NCI-H510A treated with DMSO at 0.1 percent for 48 hours (cell line): ENCODE measurements at places on chromosomes 13 and 19.
A peak's percentile ranks its signal among the peaks of the same experiment; 100 is the strongest.

- DNase-seq = no peak
Observed at GRCh38 chr19:12995596-12996405, 526 bp downstream of the NFIX start.

- DNase-seq = no peak
Observed at GRCh38 chr13:30898678-30899241, 7.3 kb upstream of the MEDAG start.

- no peak for DNase-seq
Observed at GRCh38 chr13:36674337-36675212, 755 bp downstream of the SERTM1 start.

GRCh38 chr13:48535766-48536165 is 2.9 kb upstream of the RCBTB2 start:
- no peak for DNase-seq

DNA sequence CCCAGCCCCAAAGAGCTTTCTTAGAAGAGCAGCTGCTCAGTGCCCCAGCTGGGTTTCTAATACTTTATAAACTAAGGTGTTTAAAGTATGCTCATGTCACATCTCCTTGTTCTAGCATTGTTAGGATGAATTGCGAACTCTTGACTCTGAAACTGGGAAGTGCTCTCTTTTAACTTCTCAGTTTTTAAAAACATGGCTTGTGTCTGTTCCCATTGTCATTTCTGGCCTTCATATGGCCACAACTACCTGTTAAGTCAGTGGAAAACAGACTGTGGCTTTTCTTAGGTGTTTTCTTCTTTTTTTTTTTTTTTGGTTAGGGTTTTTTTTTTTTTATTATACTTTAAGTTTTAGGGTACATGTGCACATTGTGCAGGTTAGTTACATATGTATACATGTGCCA is 164.7 kb downstream of the KCNRG start:
- no peak for DNase-seq

- no peak for DNase-seq
Observed at GRCh38 chr19:51737924-51738323, 13.8 kb downstream of the FPR1 start.

- DNase-seq = no peak
Observed at GRCh38 chr19:10683064-10683426, 18.2 kb upstream of the QTRT1 start.

DNA sequence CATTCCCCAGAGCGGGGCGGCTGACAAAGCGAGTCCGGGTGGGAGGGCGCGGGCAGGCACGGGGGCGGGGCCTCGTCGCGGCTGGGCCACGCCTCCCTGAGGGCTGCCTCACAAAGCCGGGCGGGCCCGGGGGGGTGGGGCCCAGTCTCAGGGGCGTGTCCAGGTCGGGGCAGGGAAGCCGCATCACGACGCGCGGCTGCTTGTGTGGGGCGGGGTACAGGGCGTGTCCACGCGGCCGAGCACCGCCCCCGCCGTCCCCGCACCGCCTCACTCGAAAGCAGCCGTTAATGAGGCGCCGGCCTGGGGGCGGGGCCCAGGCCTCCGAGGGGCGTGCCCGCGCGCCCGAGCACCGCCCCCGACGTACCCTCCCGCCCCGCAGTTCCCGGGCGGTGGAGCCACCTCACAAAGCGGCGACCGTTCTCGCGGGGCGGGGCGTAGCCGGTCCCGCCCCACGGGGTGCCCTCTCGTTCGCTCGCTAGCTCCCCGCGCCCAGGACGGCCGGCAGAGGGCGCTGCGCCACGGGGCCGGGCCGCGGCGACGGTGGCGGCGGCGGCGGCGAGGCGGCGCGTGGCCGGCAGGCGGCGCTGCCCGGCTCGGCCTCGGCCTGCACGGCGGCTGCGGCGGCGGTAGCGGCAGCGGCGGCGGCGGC is at the start of gene CARM1:
TSS of gene CARM1 (plus strand) at position 599 of the 649 bp plus-strand sequence. CDS start 150 bp downstream, outside the sequence.
- DNase-seq = peak; percentile 99

GRCh38 chr13:96779691-96780090 is 214.6 kb downstream of the OXGR1 start:
- no peak for DNase-seq

- DNase-seq = no peak
Observed at GRCh38 chr19:42658076-42658475, 63.4 kb upstream of the CEACAM8 start.

- DNase-seq = no peak
Observed at GRCh38 chr13:74661851-74662250, 527.6 kb upstream of the KLF12 start.

GRCh38 chr13:28658539-28658795 is 463 bp upstream of the POMP start:
- DNase-seq = no peak

- DNase-seq = peak; percentile 88
Observed at GRCh38 chr19:13150187-13150930, at the start of the genes IER2 and STX10. IER2 (plus strand) TSS chr19:13150411; CDS start chr19:13153187, 2,776 bp downstream. STX10 (minus strand) TSS chr19:13150375; CDS start chr19:13150173, 202 bp downstream.

GRCh38 chr19:19445911-19446361 is 40.5 kb downstream of the GATAD2A start:
- no peak for DNase-seq

DNA sequence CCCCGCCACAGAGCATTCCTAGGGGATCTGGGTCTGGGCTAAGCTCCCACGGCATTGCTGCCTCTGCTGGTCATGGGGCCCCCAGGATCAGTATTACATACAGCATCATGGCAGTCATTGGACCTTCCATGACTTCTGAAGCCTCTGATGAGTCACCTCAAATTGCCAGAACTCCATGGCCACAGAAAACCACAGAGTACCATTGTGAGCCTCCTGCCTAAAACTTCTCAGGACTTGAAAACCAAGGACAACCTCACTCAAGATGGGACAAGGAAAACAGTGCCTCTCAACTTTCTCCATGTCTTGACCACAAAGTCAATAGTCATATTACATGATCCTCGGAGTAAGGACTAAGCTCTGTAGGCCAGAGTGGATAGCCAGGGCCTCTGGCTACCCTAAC is 306.0 kb downstream of the GPC5 start:
- DNase-seq = no peak

- no peak for DNase-seq
Observed at GRCh38 chr19:5801796-5802619, 2.9 kb upstream of the NRTN start.

DNA sequence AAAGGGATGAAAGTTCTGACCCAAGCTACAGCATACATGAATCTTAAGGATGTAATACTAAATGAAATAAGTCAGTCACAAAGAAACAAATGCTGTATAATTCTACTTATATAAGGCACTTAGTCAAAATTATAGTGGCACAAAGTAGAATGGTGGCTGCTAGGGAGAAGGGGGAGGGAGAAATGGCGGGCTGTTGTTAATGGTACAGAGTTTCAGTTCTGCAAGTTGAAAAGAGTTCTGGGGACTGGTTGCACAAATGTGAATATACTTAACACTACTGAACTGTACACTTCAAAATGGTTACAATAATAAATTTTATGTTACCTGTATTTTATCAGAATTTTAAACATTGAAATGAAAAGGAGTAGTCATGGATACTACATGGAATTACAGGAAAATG is 48.9 kb upstream of the CLDN10 start:
- no peak for DNase-seq

DNA sequence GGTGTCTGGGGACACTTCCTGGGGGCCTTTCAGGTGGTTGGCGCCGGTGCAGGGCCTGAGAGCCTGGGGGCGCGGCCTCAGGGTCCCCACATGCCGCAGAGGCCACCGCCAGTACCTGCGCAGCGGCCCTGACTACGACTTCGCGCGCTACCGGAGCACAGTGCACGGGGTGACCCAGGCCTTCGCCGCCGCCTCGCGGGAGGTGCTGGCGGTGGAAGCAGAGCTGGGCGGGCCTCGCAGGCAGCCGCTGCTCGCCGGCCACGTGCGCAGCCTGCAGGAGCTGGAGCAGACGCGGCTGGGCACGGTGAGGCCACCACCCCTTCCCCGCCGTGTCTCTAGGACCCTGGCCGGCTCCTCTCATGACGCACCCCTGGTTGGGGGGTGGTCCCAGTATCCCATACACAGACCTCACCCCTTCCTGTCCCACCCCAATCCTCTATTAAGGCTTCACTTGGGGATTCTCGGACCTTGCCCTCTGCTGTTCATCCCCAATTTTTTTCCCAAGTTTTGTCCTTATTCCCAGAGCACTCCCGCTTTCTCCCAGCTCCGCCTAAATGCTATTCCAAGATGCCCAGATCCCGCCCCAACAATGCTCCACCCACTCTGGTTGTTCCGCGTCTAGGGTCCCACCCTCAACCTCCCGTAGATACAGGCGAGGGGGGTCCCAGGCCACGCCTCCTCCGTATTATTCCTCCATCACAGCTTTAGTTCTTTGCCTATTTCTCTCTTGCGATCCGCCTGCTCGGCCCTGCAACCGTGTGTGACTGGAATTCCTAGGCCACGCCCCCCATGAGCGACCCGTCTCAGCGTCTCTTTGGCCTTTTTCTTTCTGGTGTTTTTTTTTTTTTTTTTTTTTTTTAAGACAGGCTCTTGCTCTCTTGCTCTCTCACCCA is 1.0 kb downstream of the REX1BD start:
- DNase-seq = peak; percentile 75

DNA sequence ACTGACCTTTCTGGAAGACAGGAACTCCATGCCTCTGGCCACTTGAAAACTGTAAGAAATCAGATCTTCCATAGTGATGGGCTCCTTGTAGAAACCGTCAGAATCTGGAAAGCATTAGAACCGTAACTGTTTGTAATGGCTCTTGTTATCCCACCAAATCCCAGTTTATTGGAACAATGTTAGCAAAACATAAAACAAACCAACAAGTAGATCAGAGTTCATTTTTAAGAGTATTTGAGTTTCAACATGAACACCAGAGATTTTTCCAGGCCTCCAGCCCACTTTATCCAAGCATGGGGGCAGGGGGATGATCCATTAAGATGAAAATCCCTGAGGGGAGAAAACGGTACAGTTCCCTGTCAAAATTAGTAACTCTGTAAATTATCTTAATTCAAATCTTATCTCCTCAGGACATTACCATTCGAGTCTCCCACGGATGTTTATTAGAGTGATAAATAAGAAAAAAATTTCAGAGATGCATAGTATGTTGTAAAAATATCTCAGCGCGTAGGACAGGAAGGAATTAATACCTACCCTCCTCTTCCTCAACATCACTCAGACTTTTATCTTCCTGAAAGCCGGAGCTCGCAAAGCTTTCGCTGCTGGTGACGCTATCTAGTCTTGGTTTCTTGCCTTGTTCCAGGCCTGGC is 172.5 kb downstream of the FLT1 start:
- DNase-seq = no peak

DNA sequence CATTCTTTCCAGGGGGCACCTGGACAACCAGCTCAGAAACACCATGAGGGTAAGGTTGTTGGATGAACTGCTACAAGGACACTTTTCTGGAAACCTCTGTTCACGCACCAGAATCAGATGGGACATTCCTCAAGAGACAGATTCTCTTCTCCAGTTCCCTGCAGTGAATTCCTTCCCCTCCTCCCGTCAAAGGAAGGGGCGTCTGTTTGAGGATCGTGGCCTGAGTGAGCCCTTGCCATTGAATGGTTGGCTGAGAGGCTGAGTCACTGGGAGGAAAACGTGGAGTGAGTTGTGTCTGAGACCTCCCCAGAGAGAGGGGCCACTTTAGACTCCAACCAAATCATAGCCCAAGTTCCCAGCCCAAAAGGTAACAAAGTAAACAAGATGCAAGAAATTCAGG is 79.4 kb upstream of the ZNF507 start:
- DNase-seq = no peak

DNA sequence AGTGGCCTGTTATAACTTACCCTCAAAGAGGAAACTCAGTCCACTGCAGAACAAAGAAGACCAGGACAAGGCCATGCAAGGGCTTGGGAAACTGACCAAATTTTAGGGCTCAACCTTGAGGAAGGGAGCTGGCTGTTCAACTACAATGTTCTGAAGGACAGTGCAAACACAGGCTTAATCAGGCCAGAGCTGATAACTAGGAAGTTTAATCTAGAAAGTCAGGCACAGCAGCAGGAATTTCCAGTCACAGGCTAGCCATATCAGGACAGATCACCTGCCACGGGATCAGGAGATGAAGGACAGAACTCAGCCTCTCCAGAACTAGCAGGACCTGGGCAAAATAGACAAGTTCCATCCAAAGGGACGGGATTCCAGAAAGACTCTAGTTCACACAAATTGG is 89.4 kb downstream of the ENOX1 start:
- DNase-seq = no peak

DNA sequence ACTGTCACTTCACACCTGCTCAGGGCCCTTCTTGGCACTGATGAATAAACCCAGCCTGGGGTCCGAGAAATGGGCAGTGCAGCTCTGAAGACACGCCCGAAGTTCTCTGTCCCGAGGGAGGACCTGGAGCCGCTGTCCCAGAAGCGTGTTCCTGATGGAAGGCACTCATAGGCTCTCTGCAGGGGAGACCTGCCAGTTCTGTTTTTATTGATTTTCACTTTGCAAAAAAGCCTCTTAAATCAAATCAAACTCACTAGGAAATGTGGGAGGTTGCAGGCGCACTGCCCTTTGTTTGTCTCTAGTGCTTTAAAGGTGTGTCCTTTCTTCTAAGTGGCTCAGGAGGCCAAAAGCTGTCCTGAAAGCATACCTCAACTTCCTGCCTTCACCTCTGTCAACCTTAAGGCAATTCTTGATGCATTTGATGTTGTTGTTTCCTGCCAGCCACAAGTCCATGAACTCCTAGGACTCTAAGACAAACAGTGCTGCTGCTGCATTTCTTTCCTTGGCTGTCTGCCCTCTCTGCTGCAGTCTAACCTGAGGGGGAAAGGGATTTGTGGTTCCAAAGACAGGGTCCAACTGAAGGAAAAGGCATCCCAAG is 663.2 kb downstream of the UQCRFS1 start:
- no peak for DNase-seq

DNA sequence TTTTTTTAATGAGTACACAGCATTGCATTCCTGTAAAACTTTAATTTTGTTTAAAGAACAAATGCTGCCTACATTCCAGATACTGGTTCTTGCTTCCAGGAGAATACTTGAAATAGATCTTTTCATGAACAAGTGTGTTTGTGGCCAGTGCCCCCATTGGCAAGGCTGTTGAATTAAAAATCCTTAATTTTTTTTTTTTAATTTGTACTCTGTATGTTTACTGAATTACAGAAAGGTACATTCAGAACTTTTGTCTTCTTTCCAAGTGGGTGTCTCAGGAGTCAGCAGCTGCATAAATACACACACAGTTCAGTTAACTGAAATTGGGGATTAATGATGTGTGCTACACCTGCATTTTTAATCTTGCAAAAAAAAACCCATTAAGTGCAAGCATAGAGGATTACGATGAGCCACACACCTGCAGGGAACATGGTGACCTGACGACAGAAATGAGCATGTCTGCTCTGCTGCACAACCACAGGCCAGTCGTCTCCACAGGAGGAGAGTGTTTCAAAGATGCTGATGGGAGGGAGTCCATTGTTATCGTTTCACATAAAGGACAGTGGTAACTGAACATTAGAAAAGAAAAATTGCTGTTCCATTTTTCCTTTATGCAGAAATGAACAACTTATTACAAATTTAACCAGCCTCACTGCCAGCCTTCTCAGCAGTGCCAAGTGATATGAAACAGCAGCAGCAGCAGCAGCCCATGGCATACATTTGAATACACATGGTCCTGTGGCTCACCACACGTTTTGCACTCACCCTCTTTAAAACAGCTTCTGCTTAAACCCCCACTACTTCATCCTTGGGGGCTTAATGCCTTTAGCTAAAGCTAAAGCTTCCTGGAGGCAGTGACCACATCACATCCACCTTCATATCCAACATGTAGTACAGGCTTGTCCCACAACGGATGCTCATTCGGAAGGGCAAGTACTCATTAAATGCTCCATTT is 72.3 kb upstream of the RFC3 start:
- no peak for DNase-seq
